Chondrocyte (in vitro differentiated cells): ENCODE measurements at places on chromosomes 2 and 18.

GRCh38 chr2:66813976-66814375 lies 379.1 kb downstream of the MEIS1 start:
- no peak for DNase-seq

DNA sequence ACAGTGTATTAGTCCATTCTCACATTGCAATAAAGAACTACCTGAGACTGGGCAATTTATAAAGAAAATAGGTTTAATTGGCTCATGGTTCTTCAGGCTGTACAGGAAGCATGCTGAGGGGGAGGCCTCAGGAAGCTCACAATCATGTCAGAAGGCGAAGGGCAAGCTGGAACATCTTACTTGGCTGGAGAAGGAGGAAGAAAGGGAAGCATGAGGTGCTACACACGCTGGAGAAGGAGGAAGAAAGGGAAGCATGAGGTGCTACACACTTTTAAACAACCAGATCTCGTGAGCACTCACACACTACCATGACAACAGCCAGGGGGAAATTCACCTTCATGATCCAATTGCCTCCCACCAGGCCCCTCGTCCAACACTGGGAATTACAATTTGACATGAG lies 95.3 kb upstream of the FAM110C start:
- no peak for DNase-seq

GRCh38 chr18:10170375-10170774 lies 256.6 kb downstream of the VAPA start:
- DNase-seq = no peak

DNA sequence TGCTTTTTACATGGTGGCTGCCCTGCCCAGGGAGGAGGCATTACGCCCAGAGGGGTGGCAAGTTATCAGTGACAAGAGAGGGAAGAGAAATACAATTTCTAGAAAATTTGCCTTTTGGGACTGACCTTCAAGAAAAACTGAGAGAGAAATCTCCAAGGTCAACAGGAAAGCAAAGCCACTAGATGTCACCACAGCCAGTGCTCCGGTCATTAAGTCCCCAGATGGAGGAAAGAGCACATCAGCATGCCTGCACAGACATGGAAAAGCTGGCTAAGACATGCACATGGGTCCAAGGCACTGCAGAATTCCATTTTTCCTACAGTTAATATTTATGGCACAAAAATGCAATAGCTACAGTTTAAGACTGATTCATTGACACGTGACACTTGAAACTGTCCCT lies 21.0 kb downstream of the FHL2 start:
- DNase-seq = no peak

- DNase-seq = no peak
Measured at GRCh38 chr2:221629468-221629867, 57.4 kb upstream of the EPHA4 start.

GRCh38 chr2:158979772-158980171 lies 11.3 kb downstream of the TANC1 start:
- DNase-seq = no peak

GRCh38 chr18:37299471-37300304 lies 265.9 kb downstream of the CELF4 start:
- no peak for DNase-seq

DNA sequence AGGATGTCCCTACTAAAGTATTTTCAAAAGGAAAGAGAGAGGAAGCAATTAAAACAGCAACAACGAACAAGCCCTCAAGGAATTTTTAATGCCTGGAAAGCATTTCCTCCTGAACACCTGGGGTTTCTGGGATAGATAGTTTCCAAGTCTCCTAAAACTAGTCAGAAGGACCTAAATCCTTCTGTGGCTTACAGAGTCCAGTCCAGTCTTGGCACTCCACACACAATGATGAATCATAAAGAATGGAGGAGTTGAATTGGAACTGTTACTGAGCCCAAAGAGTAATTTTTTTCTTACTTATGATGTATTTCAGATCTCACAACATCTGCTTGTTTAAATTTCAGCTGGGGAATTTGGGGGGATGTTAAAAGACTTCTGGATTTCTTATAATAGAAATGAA lies 144.6 kb upstream of the SETBP1 start:
- no peak for DNase-seq

DNA sequence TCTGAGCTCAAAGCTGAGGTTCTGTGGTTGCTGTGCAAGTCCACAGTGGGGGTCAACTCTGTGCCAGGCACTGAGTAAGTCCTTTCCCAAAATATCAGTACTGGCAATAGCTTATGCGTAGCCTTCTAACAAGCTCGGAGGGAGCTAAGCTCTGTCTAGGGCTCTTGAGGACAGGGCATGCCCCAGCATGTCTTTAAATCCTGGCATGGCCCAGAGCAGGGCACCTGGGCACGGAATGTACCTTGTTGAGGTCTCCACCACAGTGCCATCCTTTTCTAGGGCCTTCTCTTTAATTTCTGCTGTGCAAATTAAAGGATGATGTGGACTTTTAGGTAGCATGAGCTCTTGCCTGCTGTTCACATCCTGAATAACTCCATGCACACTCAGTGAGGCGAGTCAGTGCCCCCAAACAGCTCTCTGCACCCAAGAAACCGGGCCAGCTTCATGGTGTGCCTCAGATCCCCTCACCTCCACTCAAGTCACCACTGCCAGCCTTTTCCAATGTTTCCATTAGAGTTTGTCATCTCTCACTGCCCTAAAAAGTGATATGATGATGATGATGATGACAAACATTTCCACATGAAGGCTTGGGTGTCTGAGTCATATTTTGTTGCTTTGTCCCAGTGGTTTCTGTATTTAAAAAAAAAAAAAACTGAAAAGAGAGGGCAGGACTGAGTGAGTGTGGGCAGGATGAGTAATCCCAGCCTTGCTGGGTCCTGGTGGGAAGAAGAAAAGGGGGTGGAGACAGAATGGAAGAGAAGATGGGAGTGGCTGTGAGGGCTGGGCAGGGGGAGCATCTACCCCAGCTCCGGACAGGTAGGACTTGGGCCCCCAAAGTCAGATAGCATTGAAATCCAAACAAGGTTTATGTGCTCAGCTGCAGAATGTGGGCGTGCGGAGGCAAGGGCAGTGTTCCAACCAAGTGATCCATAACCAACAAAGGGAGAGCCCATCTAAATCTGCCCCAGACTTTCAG lies 78.9 kb downstream of the ZBTB7C start:
- DNase-seq = no peak

- DNase-seq = no peak
Measured at GRCh38 chr2:109269706-109270504, 140.9 kb downstream of the SH3RF3 start.

GRCh38 chr2:158511706-158512105 lies 55.0 kb downstream of the PKP4 start:
- DNase-seq = no peak

DNA sequence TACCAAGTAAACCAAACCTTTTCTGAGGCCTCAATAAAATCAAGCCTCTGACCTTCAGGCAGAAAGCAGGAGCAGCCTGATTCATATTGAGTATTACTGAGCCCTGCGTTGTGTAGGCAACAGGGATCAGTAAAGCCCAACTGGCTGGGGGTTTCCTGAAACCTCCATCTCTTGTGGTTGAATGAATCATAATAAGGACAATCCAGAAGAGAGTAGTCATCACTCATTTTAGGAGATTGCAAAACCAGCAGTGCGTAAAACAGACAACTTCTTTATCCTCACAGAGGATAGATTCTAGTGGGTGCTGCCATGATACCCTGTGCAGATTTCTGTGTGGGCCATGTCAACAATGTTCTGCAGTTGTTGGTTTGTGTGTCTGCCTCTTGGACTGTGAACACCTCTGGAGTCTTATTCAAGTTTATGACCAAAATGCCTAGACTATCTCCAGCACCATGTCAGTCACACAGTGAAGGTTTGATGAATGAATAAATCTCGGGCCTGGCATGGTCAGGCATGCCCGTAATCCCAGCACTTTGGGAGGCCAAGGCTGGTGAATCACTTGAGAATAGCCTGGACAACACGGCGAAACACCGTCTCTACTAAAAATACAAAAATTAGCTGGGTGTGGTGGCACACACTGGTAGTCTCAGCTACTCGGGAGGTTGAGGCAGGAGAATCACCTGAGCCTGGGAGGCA lies 51.8 kb upstream of the RAB27B start:
- no peak for DNase-seq

DNA sequence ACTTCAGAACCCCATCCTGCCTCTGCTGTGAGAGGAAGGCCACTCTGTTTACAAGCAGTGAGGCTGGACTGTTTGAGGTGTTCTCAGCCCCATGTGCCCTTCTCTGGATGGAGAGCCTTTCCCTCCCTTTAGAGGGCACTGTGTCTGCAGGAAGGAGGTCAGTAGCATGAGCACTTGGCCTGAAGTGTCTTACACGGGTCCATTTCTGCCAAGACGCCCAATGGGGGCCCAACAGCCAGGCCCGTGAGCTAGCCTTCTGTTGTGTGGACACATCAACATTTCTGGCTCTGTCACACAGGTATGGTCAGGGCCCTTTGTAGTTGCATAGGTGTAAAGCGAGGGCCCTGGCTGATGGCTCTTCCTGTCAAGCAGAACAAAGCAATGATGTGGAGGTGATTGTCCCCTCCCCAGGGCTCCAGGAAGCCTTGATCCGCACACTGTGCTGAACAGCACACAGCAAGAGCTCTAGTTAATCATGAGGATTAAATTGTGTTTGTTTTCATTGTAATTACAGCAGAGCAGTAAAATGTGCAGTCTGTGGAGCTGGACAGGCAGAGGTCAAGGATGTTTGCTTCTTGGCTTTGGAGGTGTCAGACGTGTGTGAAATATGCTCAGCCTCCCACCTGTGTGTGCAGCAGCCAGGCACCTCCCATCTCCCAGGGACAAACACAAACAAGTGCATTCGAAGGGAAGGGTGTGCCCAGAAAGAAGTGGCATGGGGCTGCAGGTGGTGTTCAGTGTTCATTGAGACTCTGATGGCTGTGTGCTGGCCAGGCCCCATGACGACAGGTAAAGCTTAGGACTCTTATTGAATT lies 132.1 kb downstream of the SH3RF3 start:
- no peak for DNase-seq

DNA sequence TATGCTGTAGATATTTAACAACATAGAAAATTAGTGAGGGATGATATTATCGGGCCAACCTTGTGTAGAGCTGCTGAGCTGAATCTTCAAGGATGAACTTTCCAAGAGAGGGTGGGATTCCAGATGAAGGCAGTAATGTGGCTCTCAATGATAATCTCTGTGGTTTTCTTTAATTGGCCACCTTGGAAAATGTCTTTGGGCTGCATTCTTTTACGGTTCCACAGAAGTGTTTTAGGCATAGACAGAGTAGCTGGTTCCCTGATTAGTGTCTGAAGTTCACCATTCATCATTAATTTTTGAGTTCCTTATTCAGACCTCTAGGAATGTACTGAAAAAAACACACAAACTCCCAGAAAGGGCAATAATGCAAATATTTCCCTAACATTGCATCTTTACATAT lies 1566.9 kb upstream of the PIK3C3 start:
- DNase-seq = no peak

- no peak for DNase-seq
Measured at GRCh38 chr2:85540133-85540648, 1.2 kb downstream of the MAT2A start.

GRCh38 chr2:177265824-177266817 lies 1.6 kb upstream of the NFE2L2 start:
- no peak for DNase-seq

GRCh38 chr2:3101016-3101942 lies 276.3 kb downstream of the EIPR1 start:
- DNase-seq = no peak

GRCh38 chr2:98902209-98903063 lies 33.6 kb downstream of the CRACDL start:
- no peak for DNase-seq

DNA sequence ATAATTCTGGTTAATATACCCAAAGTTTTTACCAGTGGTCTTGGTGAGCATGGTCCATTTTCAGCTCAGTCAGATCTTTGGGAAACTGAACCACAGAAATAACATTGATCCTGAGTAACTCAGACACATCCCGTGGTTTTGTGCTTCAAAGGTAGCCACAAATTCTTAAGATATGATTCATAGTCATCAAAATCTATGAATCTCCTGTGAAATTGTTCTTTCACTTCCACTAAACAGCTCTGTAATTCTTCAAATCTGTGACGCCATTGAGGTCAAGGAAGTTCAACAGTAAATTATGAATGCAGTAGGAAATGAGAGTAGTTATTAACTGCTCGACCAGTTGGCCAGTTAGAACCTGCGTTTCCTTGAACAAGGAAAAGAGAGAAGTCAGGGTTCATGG lies 147.3 kb downstream of the IRS1 start:
- DNase-seq = no peak

GRCh38 chr2:124213977-124214587 lies 189.0 kb downstream of the CNTNAP5 start:
- no peak for DNase-seq

- DNase-seq = no peak
Measured at GRCh38 chr2:137237055-137237454, 471.7 kb downstream of the THSD7B start.

DNA sequence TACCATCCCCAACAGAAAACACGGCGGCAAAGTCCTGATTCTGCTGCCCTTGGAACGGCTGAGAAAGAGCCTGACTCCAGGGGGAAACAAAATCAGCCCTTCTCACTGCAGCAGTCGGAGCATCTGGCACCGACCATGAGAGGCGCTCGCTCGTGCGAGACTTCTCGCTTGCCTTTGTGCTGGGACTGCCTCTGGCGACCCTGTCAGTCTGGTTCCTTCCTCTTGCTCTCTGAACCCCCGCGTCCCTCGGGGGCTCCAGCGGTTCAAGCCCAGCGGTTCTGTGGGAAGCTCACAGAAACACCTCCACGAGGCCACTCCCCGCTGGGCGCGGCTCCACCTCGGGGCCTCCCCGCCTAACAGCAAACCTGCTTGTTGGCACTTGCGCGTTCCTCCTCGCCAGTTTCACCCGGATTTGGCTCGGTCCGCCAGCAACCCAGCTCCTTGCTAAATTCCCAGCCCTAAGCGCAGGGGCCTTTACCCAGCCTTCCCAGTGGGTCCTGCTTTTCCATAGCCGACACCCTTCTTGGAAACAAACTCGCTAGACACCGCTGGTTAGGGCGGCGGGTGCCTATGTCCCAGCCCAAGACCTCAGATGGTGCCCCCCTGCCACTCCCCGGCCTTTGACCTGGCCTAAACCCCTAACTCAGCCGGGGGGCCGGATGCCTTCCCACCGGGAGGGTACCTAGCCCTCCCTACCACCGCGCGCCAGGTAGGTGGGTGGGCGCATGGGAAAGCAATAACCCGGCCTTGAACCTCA lies 2.2 kb downstream of the RND3 start:
- DNase-seq = peak; percentile 96

DNA sequence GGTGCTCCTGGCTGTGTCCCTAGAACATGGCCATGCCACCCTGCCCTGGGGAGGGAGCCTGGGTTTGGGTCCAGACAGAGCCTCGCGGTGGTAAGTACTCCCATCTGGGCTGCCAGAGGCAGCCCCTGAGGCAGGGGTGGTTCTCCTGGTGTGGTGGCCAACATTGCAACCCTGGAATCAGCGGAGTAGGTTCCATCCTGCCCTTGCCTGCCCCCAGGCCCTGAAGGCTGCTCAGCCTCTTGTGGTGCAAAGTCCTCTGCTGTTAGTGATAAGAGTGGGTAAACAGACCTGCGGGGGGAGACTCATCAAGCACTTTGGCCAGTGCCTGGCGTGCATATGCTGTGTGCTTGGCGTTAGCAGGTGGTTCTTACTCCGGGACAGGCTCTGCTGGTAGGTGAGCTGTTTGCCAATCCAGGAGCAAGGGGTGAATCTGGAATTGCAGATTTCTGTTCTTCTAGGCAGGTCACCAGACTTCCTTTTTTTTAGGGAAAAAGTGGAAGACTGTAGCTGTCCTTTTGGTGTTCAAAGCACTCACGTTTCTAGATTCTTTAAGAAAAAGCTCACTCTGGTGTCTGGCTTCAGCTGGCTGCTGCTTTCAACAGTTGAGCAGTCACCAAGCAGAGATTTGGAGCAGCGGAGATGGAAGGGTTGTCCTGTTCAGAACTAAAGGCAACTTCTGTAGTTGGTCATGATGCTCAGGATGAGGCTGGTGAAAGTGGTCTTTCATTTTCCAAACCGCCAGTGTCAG lies 3.2 kb downstream of the CNNM3 start:
- DNase-seq = no peak
